Mucosa of gallbladder (tissue), 1 donor: ENCODE measurements at places on chromosomes 3 and 15. TPM values are rescaled to one million over a fixed set of nuclear protein-coding genes. Genes with fewer than 3 reads are reported as not detected.

GRCh38 chr15:90231028-90232017 is 2.4 kb downstream of the CIB1 start:
- peak; percentile 47 for DNase-seq

DNA sequence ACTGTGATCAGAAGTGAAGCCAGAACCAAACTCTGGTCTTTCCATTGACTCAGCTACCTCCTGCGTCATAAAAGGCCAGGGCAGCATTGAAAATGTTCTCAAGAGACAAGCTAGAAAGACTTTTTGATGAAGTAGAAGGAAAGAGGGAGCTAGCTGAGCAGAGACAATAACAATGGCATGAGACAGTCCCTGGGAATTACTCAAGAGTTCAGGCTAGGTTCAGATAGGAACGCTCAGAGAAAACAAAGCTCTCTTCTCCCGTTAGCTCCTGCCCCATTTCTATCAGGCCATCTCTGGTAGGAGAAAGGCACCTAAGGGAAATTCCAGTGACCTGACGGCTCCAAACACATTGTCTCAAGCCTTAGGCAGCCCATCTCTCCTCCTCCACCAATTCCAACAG is 7.0 kb upstream of the OXTR start:
- no peak for DNase-seq

DNA sequence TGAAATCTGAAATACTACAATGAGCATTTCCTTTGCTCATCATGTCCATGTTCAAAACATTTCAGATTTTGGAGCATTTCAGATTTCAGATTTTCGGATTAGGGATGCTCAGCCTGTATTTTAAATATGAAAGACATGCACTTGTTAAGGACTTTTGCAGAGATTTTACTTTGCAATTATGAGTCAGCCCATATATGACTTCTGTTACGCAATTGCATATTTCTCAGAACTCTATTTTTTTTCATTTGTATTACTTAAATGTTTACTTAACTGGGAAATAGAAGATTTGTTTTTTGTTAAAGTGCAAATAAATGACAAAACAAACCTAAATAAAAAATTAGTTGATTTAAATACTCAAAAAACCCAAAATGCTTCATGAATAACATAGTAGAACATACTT is 376.2 kb downstream of the ZBTB20 start:
- no peak for DNase-seq

The FEZF2 gene
- not detected for total RNA-seq

The NECTIN3 gene
- total RNA-seq: 27.7 TPM

DNA sequence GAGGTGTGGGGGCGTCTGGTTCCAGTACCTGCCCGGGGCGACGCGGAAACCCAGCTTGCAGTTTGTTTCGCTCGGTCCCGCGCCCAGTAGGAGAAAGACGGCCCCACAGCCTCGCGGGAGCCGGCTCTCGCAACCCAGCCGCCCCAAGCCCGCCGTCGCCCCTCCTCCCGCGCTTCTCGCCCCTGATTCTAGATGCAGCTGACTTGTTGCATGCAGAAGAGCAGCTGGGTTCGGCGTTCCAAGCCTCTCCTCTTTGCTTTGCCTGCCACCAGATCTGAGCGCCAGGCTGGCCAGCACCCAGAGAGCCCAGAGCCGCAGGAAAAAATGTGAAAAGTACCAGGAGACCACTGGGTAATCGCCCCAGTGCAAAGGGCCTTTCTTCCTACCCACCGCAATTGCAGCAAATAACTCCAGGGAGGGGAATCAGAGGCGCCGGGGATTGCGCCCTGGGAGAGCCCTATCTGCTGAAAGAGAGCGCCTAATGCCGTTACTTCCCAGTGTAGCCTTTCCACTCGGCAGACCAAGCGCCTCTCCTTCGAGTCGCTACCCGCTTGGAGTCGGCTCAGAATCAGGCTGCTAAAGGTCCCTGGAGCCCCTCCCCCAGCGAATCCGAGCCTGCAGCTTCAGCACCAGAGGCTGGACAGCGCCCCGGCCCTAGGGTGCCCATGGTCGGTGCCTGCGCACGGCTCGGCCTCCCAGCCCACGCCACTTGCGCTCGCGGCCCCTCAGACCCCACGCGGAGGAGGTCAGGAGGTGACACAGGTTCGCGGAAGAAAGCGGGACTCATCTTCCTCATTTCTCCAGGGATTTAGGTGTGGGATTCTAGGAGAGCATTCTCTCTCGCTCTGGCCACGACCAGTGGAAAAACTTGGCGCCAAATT is 15.7 kb upstream of the AEN start:
- DNase-seq: no peak

The PARP15 gene
- total RNA-seq: 2.3 TPM

DNA sequence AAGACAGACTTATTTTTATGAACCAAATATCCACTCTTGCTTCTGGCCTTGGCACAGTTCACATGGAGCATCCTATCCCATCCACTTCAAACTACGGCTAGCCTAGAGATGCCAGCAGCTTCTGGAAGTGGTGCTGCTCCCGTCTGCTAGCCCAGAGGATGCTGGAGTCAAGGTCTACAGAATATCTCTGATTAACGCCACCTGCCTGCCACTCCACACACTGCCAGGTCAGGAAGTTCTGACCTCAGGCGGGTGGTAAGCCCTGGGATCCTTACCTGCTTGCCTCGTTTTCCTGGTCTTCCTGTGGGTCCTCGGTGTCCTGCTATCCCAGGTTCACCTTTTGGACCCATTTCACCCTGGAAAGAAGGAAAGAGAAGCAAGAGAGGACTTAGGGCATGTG is 42.9 kb downstream of the EAF1 start:
- no peak for DNase-seq

The BNC1 gene
- not detected for total RNA-seq

DNA sequence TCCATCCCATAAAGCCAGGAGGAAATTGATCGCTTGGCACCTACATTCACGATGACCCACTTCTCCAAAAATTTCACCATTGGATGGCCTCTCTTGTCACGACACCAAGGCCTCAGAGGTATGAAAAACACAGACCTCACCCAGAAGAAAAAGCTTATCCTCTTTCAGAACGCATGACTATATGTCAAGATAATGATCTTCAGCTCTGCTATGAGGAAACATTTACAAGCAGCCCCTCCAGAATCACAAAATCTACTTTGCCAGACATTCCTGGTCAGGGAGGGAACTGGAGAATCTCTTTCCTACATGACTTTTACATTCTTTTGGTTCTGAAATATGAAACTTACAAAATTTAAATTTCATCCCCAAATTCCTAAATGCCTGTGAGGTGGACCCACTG is 122.7 kb downstream of the WNT5A start:
- DNase-seq: no peak

GRCh38 chr3:45003406-45003805 is 22.7 kb upstream of the CLEC3B start:
- no peak for DNase-seq

The CIAO2A gene
- 47.1 TPM for total RNA-seq

DNA sequence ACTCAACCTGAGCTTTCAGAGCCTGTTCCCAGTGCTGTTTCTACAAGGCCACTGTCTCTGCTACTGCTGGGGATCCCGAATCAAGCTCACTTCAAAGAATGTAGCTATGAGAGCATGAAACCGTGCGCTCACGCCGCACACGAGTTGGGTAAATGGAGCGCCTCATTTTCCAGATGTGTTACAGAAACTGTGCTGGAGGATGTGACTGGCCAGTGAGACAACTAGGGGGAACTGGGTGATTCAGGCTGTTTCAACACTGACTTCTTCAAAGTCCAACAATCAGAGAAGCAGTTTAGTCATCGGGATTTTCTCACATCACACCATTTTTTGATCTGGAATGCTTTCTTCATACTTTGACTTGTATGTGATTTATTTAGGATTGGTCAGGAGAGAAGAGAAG is 3.5 kb downstream of the ZNF710 start:
- DNase-seq: no peak

The GOLGA8H gene
- total RNA-seq: 0.46 TPM

The PXK gene
- 23.2 TPM for total RNA-seq

The FGD5 gene
- total RNA-seq: 62.5 TPM

DNA sequence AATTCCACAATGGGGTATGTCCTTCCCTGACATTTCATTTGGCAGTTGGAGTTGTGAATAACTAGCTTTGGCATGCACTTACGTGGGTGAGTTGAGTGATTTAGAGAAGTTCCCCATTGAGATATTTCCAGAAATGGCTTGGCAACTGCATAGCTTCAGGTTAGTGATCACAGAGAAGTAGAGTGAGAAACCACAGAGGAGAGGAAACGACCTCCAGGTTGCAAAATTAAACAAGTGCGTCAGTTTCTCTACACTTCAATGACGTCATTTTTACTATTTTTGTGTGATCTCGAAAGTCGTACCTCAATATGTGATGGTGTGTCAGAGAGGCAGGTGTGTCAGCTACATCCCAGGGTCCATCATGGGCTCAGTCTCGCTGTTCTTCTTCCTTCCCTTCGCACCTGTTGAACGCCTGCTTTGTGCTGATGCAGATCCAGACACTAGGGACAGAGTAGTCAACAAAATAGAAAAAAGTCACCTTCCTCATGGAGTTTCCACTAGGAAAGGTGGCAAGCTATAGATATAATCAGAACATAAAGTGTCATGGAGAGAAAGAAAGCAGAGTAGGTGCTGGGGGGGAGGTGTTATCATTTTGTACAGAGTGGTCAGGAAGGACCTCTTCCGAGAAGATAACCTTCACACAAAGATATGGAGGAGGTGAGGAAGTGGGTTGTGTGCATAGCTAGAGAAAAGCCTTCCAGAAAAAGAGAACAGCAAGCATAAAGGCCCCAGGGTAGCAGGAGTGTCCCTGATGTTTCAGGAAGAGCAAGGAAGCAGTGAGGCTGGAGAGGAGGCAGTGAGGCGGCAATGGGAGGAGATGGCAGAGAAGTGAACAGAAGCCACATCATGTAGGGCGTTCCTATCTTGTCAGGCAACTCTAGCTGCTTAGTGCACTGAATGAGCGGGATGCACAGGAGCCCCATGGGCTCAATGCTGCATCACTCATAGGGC is 75.6 kb downstream of the MCTP2 start:
- DNase-seq: no peak

The EEFSEC gene
- total RNA-seq: 11.7 TPM

GRCh38 chr3:187999821-188000220 is 154.1 kb upstream of the LPP start:
- no peak for DNase-seq

DNA sequence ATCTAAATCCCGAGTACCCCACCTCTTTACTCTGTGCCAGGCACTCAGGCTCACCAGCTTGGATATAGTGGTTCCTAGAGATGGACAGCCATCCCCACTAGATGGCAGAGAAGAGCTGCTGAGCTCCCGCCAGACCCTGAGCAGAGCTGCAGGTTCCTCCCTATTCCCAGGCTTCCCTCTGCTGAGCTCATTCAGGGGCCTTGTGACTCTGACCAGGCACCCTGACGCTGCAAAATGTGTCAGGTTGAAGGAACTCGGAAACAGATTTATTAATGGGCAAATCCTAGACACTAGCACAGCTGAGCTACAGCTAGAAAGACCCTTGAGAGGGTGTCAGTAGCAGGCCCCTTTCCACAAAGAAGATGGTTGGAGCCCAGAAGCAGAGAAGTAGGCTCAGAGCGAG is 38.2 kb upstream of the RHO start:
- DNase-seq: peak; percentile 86

DNA sequence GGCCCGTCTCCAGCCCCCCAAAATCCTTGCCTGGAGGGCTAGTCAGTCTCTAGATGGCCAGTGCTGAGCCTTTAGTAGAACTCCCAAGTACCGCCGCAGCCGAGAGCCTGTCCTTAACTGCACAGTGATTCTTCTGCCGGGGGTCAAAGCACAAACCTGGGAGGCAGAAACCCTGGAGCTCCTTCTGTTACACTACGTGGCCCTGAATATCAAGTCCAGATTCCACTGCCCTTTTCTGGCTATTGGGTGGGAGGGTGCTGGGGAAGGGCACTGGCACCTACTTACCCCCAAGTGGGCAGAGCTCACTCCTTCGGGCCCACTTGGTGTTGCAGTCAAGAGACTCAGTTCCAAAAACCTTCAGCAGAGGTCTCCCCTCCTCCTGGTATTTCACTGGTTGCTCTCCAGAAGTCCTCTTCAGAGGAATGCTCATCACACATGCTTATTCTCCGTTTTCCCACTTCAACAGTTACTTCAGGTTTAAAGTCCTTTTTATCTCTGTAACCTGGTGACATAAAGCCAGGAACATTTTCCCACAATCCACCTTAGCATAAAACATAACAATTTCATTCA is 10.8 kb downstream of the PDHB start:
- DNase-seq: no peak

The RBP2 gene
- 12.2 TPM for total RNA-seq

The SOX14 gene
- not detected for total RNA-seq

GRCh38 chr3:22507709-22508108 is 695.4 kb upstream of the UBE2E2 start:
- DNase-seq: no peak

The PP2D1 gene
- total RNA-seq: not detected

DNA sequence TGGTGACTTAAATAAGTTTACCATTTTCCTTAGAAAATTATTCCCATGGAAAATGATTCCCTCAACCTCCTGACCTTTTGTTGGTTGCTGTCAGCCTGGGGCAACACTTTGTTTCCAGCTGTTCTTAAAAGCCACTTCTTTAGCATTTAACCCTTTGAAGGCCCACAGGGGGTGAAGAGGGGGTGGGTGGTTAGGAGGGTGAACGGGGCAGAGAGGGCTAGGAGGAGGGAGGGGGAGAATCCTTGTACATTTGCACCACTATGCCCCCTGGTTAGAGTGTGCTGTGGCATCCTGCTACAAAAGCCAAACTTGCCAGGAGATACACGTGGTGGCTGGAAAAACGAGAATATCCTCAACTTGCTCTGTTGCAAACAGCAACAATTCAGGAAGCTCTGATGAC is 273.2 kb upstream of the RGMA start:
- DNase-seq: no peak

The NANOGP8 gene
- total RNA-seq: 0.46 TPM

DNA sequence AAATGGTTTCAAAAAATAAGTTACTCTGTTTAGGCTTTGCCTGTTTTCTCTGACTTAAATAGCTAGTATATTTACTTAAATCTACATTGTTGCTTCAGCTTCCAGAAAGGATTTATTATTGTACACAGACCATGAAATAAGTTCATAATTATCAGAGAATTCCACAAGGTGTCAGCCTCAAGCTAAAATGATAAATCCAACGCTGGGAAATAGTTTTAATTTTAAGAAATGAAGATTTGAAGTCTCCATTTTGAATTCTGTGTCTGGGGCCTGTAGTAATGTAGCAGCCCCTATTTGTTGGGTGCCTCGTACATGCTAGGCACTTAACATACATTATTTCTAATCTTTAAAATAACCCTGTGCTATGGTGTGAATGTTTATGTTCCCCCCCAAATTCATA is 92.6 kb upstream of the KCNMB2 start:
- no peak for DNase-seq

DNA sequence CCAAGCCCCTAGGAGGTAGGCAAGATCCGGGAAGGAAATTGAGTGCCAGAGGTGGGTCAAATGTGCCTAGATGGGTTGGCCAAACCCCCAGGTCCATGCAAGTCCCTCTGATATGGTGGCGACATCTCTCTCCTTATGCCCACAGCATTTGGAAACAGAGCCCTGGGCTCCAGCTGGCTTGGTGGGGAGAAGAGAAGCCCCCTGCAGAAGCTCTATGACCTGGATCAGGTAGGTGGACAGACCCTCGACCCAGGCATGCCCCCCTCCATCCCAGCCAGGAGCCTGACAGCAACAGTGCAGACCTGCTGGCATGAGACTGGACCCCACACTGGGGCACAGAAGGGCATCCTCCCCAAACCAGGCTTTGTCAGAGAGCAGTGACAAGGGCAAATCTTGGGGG is 12.2 kb downstream of the CHST13 start:
- DNase-seq: no peak

The SNTN gene
- total RNA-seq: not detected

GRCh38 chr3:10644189-10644588 is 138.8 kb upstream of the ATP2B2 start:
- DNase-seq: no peak

The SLC28A1 gene
- 2.6 TPM for total RNA-seq

The CNTN6 gene
- total RNA-seq: not detected

- DNase-seq: no peak
Measured at GRCh38 chr3:113002679-113003078, 11.9 kb downstream of the GTPBP8 start.
